Activated T-helper 2 cell treated with anti-CD3 and anti-CD28 coated beads, Interferon-gamma antibody, Interleukin-2, Interleukin-4, amounts not matched to agents 10 μg/mL and 5 μg/mL and 100 μg/mL, durations not matched to agents 14 hours and 24 hours and 36 hours (primary cell): ENCODE measurements at places on chromosomes 6 and 20.

- no peak overlapping the region for H3K27ac ChIP-seq
- no peak overlapping the region for H3K4me3 ChIP-seq
- no peak for DNase-seq
Observed at GRCh38 chr6:13474787-13475186, 12.6 kb downstream of the GFOD1 start.

DNA sequence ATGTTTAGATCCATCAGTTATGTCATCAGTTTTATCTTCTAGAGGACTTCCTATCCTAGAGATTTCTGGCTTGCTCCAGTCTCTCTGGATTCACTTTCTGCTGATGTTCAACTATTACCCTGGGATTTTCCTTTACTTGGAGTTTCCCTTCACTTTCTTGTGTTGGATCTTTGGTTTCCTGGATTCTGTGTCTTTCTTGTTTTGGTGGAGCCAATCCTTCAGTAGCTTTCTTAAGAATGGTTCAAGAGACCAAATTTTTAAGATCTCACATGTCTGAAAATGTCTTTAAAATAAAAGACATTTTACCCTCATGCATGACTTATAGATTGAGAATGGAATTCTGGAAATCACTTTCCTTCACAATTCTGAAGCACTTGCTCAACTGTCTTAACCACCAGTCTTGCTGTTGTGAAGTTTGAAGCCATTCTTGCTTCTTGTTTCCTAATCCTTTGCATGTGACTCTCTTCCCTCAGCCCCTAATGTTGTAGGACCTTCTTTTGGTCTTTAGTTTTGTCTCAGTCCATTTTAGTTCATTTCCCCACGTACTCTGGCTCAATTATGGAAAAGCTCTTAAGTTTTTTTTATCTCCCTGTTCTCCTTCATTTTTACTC lies 87.9 kb downstream of the ARID1B start:
- no peak overlapping the region for H3K27ac ChIP-seq
- H3K4me1 ChIP-seq: peaks cover 44% of the 10 kb centered on the region
- H3K4me3 ChIP-seq: no peak overlapping the region
- H3K36me3 ChIP-seq: no peaks in the 10 kb centered on the region

- no peak overlapping the region for H3K4me3 ChIP-seq
- H3K27me3 ChIP-seq: no peaks in the 10 kb centered on the region
- no peak for DNase-seq
- no peaks in the 10 kb centered on the region for H3K4me1 ChIP-seq
Observed at GRCh38 chr6:62392291-62392690, 106.3 kb upstream of the KHDRBS2 start.

DNA sequence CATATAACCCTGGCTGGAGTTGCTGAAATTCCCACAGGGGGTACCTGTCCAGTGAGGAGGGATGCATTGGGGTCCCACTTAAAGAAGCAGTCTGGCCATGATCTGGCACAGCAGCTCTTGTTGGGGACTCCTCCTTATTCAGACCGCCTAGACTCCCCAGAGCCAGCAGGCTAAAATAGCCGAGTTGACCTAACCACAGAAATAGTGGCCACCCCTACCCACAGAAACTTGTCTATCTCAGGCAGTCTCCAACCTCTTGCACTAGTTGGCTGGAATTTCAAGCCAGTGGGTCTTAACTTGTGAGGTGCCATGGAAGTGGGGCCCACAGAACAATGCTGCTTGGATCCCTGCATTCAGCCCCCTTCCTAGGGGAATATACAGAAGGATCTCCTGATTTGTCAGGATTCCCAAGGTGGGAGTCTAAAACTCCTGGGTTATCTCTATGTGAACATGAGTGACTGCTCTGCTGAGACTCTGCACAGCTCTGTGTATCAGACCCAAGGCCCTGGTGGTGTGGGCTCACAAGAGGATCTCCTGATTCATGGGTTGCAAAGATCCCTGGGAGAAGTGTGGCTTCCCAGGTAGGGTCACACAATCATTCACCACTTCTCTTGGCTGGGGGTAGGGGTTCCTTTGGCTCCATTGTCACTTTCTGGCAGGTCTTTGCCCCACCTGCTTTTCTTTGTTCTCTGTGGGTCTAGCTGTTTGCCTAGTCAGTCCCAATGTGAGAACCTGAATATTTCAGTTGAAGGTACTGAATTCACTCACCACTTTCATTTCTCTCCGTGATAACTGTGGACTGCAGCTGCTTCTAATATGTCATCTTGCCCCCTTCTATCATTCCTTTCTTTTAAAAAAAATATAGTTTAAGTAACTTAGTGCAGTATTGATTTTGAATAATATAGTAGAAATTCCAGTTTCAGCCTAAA lies 65.5 kb upstream of the CLVS2 start:
- no peaks in the 10 kb centered on the region for H3K36me3 ChIP-seq
- no peak for DNase-seq
- no peak overlapping the region for H3K4me3 ChIP-seq

GRCh38 chr6:105164418-105164817 lies 15.4 kb downstream of the POPDC3 start:
- no peaks in the 10 kb centered on the region for H3K4me1 ChIP-seq
- no peak overlapping the region for H3K4me3 ChIP-seq
- DNase-seq: no peak
- H3K27ac ChIP-seq: no peak overlapping the region
- H3K27me3 ChIP-seq: peaks cover 47% of the 10 kb centered on the region

GRCh38 chr20:63955827-63956663 lies at the start of gene UCKL1:
Gene UCKL1, minus strand, starts transcription at chr20:63956416. Its CDS starts 44 bp downstream, at chr20:63956372.
- H3K27ac ChIP-seq: peak within 1 kb of the TSS; percentile 83
- H3K27me3 ChIP-seq: no peaks in the 10 kb centered on the region
- peak; percentile 88 for DNase-seq
- peak within 1 kb of the TSS; percentile 84 for H3K4me3 ChIP-seq

DNA sequence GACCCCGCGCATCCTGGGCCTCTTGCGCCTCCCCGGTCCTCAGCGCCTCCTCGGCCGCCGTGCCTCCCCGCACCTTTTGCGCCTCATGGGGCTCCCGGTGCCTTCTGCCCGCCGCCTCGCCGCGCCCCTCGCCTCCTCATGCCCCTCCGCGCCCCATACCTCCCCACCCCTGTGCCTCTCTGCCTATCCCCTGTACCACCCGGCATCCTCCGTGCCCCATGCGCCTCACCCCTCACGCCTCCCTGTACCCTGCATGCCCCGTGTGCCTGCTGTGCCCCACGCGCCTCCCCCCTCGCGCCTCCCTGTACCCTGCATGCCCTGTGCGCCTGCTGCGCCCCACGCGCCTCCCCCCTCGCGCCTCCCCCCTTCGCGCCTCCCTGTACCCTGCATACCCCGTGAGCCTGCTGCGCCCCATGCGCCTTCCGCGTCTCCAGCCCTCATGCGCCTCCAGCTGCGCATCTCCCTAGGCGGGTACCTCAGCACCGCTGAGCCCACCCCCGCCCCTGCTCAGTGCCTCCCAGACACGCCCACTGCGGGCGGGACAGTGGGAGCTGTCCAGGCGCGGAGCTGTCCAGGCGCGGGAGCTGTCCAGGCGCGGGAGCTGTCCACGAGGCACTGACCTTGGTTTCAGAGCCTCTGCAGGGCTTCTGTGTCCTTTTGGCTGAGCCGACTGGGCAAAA lies 37.1 kb downstream of the IGF2R start:
- H3K4me3 ChIP-seq: no peak overlapping the region
- H3K27me3 ChIP-seq: no peaks in the 10 kb centered on the region
- H3K4me1 ChIP-seq: peaks cover 21% of the 10 kb centered on the region

DNA sequence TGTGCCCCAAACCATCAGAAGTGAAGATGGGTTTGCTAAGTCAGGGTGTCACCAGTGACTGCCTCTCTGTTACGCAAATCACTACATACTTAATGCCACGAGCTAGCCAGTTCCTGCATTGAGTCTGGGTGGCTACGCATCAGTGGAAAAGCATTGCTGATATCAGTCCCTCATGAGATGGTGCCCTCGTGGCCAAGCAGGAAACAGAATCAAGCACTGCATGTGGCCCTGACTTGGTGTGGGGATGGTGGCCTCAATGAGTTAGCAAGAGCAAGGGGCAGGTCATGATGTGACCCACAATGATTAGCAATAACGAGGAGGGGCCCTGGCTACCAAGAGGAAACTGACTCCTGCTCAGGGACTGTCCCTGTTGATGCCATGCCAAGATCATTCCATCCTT lies 51.6 kb upstream of the FNDC1 start:
- no peak overlapping the region for H3K4me3 ChIP-seq
- peaks cover 8% of the 10 kb centered on the region for H3K27me3 ChIP-seq
- H3K36me3 ChIP-seq: no peaks in the 10 kb centered on the region
- no peak overlapping the region for H3K27ac ChIP-seq
- no peaks in the 10 kb centered on the region for H3K4me1 ChIP-seq

DNA sequence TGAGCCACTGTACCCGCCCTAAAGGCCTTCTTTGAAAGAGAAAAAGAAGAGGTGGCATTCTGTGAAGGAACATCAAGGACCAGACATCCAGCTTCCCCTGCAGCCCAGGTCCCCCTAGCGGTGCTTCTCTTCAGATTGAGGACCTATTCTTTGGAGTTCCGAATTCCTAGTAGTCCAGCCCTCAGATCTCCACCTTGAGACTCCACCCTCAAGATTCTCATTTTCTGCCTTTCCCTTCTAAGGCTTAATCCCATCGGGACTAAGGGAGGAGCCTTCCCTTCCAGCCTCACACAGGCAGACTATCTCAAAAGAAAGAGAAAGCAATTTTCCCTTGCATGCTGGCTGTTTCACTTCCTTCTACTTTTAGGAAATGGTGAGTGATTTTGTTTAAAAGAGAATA lies 32.5 kb downstream of the MUC22 start:
- no peak for DNase-seq
- peaks cover 1% of the 10 kb centered on the region for H3K4me1 ChIP-seq
- H3K4me3 ChIP-seq: no peak overlapping the region
- no peak overlapping the region for H3K27ac ChIP-seq
- H3K27me3 ChIP-seq: peaks cover 9% of the 10 kb centered on the region
- H3K36me3 ChIP-seq: no peaks in the 10 kb centered on the region

DNA sequence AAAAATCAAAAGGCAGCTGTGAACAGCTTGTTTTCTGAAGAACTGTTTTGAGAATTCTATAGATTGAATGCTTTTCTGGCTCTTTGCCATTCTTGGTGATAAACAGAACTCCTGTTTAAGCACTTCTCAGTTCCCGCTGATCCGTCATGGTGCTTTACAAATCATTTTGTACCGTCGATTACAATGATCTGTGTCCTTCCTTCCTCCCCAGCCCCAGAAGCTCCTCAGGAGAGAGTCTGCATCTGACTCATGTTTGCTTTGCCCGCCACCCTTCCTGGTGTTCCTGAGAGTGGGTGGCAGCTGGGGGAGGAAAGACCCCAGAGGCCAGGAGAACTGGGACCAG lies 538.6 kb upstream of the MARCKS start:
- no peak overlapping the region for H3K27ac ChIP-seq
- no peak overlapping the region for H3K4me3 ChIP-seq
- no peak for DNase-seq

- no peaks in the 10 kb centered on the region for H3K27me3 ChIP-seq
- no peak overlapping the region for H3K4me3 ChIP-seq
- no peak for DNase-seq
- H3K4me1 ChIP-seq: no peaks in the 10 kb centered on the region
- no peaks in the 10 kb centered on the region for H3K36me3 ChIP-seq
- no peak overlapping the region for H3K27ac ChIP-seq
Observed at GRCh38 chr20:33175123-33175522, 7.2 kb downstream of the BPIFA2 start.
